ENCODE measurements at places on chromosomes 3 and 15.

DNA sequence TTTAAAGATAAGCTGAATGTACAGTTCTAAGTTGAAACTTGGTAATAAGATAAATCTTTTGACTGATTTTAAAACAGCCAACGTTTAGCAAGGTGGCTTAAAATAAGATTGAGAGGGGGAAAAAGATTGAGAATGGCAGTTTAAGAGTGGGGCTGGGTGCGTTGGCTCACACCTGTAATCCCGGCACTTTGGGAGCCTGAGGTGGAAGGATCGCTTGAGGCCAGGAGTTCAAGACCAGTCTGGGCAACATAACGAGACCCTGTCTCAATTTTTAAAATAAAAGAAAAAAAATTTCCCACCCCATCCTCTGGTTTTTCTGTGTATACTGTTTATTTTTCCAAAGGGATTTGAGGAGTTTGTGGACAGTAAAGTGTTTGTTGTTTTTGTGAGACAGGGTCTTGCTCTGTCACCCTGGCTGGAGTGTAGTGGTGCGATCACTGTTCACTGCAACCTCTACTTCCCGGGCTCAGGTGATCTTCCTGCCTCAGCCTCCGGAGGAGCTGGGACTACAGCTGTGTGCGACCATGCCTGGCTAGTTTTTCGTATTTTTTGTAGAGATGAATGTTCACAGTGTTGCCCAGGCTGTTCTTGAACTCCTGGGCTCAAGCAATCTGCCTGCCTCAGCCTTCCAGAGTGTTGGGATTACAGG, 3.0 kb downstream of the MAPK6 start:
- no peak for DNase-seq

DNA sequence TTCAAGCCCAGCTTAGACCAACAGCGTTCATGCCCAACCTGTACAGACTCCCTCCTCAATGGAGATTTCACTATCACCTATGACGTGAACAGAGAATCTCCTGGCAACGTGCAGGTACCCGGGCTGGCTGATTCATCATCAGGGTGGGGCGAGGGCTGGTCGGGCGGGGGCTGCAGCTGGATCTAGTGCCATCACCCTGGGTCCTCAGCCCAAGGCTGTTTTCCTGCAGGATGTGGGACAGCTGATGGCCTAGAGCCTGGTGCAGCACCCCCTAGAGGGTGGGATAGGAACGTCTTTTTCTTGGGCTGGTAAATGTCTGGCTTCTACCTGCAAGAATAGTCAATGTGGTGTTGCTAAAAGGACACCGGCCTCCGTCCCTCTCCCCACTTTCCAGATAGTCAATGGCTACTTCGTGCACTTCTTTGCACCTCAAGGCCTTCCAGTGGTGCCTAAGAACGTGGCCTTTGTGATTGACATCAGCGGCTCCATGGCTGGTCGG, 4.4 kb downstream of the ITIH3 start:
- DNase-seq, result peak; percentile 36

DNA sequence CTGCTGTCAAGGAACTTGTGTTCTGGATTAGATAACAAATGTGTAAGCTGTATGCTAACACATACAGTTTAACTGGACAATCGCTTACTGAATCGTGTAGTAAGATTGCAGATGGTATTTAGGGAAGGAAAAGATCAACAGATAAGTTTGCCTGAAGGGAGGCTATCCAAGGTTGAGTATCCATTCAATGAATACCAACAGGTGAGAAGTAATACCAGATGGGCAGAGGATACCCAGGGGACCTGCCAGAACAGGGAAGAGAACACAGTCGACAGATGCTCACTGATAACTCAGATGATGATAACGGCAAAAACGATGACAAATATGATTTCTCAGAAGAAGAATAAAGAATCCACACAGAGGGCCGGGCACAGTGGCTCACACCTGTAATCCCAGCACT, 3.2 kb upstream of the UACA start:
- DNase-seq, result no peak

- DNase-seq, result no peak
These were observed 714.2 kb downstream of the NLGN1 start for GRCh38 chr3:174111776-174112175.

- DNase-seq, result no peak
These were observed 135.0 kb upstream of the FAM3D start for GRCh38 chr3:58801541-58801940.

DNA sequence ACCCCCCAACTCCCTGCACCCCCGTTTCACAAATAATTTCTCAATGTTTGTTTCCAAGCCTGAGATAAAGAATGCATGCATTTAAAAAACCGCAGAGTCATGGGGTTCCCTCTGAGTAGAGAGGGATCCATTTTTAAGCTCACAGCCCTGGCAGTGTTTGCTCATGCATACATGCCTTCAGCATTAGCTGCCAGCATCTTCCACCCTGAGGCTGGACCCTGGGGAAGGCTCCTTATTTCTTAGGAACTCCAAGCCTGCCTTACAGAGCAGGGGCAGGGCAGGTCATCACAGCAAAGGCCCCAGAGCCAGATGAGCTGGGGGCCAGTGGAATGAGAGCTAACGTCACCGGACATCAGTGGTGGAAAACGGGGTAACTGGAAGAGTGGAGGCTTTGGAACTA, 31.3 kb downstream of the TLE3 start:
- no peak for DNase-seq

- no peak for DNase-seq
These were observed 250.0 kb upstream of the NECTIN3 start for GRCh38 chr3:110821586-110821985.

DNA sequence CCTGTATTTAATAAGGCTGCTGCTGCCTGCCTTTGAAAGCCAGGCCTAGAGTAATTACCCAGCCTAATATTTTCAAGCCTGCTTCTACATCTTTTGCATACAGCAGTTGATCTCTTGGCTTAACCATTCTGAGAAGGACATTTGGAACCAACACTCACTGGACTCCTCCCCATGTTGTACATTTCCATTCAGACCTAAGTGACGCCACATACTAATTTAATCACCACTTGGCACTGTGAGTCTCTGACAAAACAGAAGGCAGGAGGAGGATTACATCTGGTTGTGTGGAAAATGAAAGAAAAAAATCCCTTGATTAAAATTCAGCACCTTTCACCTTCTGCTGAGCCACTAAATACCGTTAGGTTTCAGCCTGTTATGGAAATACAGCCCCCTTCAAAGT, 102.2 kb upstream of the ARRDC4 start:
- DNase-seq, result no peak

GRCh38 chr15:80252121-80252518, at the start of gene CTXND1:
Gene CTXND1 (minus strand): TSS chr15:80252213. CDS start chr15:80201949, 50,264 bp downstream.
- DNase-seq, result peak; percentile 23

- DNase-seq, result no peak
These were observed 59.2 kb downstream of the TBL1XR1 start for GRCh38 chr3:177137774-177138705.

DNA sequence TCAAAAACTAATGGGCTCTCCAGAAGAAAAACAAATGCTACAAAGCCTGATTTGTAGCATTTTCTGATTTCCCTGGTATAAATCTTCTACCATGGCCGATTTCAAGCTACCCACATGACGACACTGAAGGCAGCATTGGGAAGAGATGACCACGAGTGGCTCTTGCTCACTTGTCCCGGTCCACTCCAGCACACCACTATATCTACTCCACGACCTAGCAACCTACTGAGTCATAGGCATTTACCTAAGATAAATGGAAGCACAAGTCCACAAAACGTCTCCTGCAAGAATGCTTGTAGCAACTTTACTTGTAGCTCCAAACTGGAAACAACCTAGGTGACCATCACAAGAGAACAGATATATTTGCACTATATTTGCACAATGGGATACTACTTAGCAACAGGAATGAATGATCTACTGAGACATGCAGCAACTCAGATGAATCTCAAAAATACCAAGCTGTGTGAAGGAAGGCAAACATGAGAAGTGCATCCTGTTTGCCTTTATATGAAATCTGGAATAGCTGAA, 60.8 kb upstream of the HES1 start:
- DNase-seq, result peak; percentile 35

DNA sequence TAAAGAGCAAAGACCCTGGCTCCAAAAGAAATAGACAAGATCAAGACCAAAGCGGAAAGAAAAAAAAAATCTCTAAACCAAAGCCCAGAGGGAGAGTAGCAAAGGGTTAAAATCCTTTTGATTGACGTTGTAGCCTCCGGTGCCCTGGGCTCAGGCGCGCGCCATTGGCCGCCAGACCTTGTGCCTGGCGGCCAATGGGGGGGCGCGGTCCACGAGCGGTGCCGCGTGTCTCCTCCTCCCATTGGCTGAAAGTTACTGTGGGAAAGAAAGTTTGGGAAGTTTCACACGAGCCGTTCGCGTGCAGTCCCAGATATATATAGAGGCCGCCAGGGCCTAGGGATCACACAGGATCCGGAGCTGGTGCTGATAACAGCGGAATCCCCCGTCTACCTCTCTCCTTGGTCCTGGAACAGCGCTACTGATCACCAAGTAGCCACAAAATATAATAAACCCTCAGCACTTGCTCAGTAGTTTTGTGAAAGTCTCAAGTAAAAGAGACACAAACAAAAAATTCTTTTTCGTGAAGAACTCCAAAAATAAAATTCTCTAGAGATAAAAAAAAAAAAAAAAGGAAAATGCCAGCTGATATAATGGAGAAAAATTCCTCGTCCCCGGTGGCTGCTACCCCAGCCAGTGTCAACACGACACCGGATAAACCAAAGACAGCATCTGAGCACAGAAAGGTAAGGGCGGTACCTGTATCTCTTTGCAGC, at the start of gene HES1:
Gene HES1, plus strand, starts transcription at position 343 of the 713 bp plus-strand sequence. Its CDS starts 233 bp downstream, at position 576.
- peak; percentile 96 for DNase-seq

GRCh38 chr15:72923289-72923688, 129.0 kb upstream of the NEO1 start:
- DNase-seq, result peak; percentile 3
